ENCODE measurements at places on chromosomes 2 and 18.

GRCh38 chr2:55048508-55049042 is 1.7 kb downstream of the RTN4 start:
- no peak for DNase-seq

DNA sequence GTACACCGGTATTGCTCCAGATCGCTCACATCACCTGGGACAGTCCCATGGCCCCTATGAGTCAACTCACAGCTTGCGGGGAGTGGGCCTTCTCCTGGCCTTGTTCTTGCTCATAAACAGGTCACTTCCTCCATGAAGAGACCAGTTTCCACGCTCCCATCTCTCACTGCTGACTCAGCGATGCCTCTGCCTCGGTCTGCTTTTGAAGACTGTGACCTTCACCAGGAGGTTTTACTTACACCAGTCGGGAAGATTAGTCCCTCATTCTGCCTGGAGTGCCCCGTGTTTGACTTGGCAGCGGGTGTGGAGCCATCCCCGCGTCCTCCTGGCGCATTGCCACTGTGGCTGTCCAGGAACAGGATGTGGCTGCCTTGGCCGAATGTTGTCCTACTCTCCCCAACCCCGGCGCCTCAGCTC is 159.8 kb downstream of the RHBDD1 start:
- no peak for DNase-seq

DNA sequence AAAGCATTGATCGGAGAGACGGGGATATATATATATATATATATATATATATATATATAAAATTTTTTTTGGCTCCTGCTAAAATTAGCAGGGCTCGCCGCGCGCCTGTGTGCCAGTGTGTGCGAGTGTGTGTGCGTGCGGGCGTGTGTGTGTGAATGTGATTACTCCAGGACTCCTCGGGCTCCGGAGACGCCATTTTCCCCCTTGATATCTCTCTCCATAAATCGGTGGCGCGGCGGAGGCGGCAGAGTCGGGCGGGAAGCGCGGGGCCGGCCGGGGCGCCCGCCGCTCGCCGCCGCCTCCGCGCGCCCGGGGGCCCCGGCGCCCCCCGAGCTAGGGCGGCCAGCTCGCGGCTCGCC is 795 bp upstream of the SETBP1 start:
- DNase-seq: peak; percentile 43

DNA sequence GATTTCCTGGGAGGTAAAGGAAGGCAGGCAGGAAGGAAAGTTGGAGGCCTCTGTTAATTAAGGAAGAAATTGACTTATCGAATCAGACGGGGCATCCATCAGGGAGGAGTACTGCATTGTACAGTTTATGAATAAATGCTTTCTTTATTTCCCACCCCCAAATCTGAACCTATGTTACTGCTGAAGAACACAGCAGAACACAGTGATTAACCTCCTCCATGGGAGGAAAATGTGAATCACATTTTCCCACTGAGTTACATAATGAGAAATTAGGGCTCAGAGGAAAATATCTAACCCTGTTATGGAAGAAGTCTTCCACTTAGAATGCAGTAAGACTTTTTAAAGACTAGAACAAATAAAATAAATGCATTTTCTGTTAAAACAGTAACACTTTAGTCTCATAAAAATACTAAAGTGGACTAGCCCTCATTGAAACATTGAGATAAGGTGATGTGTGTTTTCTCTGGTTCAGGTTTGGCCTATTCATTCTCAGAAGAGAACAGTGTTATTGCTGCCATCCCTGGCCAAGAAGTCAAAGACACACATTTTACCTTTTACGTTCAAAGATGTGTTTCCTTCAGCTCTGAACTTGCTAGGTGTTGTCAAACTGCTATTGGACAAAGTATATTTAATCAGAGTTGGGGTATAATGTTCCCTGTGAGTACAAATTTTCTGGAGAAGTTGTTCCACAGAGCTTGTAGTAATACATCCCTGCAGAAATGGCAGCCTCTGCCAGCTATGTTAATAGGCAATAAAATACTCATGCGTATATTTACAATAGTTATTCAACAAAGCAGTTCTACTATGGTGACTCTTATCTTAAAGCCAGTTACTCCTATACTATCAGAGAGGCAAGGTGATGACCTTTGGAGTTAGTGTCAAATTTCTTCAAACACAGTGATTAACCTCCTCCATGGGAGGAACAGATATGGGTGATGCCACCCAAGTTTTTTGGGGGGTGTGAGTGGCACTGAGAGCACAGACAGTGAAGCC is 11.1 kb downstream of the DNAH6 start:
- no peak for DNase-seq

GRCh38 chr2:75416420-75417342 is 144.1 kb downstream of the EVA1A start:
- no peak for DNase-seq

DNA sequence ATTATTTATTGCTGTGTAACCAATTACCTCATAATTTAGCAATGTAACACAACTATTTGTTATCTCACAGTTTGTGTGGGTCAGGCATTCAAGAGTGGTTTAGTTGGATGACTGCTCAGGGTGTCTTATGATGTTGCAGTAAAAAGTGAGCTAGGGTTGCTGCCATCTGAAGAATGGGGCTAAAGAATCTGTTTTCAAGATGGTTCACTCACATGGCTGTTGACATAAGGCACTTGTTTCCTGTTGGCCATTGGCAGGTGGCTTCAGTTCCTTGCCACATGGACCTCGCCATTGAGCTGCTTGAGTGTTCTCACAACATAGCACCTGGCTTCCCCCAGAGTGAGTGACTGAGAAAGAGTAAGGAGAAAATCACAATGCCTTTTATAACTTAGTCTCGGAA is 123.2 kb downstream of the TMEM17 start:
- DNase-seq: no peak

- DNase-seq: no peak
Measured at GRCh38 chr2:160318218-160318617, 118.1 kb upstream of the ITGB6 start.

Data from hypothalamus (tissue), 51 donors.